ENCODE measurements at places on chromosomes 7 and 10.
A peak's percentile ranks its signal among the peaks of the same experiment; 100 is the strongest.

DNA sequence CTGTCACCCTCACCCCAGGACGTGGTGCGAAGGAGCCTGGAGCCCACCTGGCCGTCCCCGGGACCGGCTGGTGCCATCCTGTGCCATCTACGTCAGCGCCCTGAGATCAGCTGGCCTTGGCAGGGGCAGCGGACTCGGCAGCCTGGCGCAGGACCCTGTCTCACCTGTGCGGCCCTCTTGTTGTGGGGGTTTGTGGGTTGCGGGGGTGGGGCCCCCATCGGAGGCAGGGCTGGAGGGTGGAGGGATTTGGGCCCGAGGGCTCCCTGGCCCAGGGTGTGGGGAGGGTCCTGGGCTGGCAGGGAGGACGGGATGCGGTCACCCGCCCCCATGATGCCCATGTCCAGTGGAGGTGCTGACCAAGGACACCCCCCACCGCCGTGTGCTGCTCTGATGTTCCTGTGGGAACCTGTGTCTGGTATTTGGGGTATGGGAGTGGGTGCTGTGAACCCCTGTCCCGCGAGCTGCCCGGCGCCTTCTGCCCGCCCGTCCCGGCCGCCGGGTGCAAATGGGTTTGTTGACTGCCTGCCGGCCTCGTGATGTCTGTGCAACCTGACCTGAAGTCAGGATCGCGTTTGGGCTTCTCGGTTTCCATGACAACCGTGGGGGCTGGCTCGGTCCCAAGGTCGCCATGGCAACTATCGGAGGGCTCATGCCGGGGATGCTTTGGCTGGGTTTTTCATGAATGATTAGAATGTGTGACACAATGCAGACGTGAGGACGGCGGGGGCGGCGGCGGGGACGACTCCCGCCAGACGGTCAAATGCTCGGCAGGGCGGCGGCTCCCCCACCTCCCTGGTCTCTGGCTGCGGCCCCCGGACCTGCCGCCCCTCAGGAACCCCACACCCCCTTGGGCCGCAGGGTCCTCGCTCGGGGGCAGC is 7.3 kb downstream of the MAFK start:
- peak; percentile 87 for DNase-seq

DNA sequence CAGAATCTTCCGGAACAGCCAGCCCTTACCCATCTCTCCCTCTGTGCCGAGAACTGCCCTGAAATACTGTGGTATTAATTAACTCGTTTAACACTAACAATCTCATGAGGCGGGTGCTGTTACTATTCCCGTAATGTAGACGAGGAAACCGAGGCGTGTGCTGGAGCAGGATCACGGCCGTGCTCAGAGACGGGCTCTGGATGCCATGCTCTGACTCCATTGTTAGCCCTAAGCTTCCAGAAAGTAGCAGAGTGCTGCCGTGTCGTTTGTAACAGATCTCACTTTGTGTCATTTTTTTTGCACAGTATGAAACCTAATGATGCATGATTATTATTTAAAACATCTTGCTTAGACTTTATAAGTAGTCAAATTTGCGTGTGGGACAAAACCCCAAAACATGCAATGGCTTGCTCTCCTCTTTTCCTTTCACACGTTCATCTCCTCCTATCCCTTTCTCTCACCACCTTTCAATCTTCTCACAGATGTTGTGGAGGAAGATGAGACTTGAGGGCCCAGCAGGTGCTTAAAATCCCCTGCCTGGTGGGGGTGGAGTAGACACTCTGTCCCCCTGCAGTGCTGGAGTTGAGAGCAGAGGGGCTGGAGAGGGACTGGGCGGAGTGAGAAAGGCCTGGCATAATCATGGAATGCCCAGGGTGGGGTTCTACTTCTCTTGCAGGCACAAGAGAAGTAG is 482 bp upstream of the ACTR3C start:
- peak; percentile 18 for DNase-seq

GRCh38 chr7:156122752-156123354 is 310.6 kb upstream of the SHH start:
- no peak for DNase-seq

DNA sequence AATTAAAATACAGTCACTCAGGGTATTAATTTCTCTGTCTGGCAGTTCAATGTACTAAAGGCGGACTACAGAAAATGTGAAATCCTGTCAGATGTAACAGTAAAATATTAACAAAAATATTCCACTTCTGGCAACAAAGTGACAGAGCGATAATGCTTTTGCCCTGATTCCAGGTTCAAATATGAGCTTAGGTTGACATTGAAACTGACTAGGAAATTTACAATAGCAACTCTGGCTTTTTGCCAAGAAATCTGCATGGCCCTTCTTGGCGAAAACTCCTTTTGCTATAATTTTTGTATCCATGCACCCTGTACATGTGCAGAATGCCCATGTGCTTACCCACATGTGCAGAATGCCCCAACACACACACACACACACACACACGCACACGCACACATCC is 552.2 kb downstream of the MDFIC start:
- DNase-seq, result peak; percentile 4

GRCh38 chr7:91465595-91466061 is 201.4 kb downstream of the FZD1 start:
- DNase-seq, result peak; percentile 25

GRCh38 chr10:47423476-47423875 is 39.4 kb upstream of the ZNF488 start:
- DNase-seq, result no peak

GRCh38 chr7:149688836-149689235 is 84.6 kb downstream of the ZNF467 start:
- peak; percentile 57 for DNase-seq

- peak; percentile 24 for DNase-seq
These were observed 184.7 kb upstream of the GDF10 start for GRCh38 chr10:47115322-47115721.

DNA sequence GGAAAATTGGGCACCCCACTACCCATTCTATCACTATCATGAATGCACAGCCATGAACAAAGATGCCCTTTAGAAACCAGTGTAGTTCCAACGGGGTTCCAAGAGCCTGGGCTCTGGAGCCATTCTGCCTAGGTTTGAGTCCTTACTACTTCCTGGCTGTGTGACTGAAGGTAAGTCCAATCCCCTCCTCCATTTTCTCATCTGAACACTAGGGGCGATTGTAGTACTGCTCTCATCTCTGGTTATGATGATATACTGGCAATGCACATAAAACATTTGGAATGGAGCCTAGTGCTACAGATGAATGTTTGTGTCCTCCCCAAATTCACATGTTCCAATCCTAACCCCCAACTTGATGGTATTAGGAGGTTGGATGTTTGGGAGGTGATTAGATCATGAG is 28.1 kb upstream of the CDH23 start:
- DNase-seq, result no peak

- no peak for DNase-seq
These were observed 16.7 kb downstream of the WDR91 start for GRCh38 chr7:135194494-135195095.

GRCh38 chr10:115654961-115655360 is 561.8 kb downstream of the ATRNL1 start:
- DNase-seq, result no peak

GRCh38 chr10:89363729-89364442 is 14.0 kb upstream of the IFIT1B start:
- no peak for DNase-seq

DNA sequence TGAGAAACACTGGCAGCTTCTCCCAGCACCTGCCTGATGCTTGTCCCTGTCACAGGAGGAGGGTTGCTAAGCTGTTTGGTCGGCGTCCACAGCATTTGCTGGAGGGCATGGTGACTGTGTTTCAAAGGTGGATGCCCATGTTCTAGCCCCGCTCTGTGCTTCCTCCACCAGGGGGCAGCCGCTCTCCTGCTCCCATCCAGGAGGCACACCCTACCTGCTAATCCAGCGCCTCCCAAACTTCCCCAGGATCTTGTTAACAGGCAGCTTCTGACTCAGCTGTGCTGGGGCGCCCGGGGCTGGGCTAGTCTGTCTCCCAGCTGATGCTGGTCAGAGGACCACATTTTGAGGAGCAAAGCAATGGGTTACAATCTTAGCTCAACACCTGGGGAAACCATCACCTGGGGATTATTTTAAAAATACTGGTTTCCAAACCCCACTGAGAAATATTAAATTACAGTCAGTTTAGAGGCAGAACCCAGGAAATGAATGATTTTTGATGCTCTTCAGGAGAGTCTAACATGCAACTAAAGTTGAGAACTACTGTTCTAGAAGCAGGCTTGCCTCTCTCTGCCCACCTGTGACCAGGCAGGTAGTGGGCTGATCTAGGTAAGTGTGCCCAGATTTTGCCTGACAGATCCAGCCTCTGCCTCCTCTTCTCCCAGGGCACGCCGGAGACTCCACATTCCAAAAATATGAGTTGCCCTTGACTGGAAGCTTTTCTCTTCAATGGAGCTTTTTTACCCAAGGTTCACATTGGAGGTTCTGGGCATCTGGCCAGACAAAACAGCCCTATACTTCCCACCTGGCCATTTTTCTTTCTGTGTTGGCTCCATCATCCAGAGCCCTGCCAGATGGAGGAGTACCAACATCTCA is 92.7 kb upstream of the GPR26 start:
- DNase-seq, result no peak

DNA sequence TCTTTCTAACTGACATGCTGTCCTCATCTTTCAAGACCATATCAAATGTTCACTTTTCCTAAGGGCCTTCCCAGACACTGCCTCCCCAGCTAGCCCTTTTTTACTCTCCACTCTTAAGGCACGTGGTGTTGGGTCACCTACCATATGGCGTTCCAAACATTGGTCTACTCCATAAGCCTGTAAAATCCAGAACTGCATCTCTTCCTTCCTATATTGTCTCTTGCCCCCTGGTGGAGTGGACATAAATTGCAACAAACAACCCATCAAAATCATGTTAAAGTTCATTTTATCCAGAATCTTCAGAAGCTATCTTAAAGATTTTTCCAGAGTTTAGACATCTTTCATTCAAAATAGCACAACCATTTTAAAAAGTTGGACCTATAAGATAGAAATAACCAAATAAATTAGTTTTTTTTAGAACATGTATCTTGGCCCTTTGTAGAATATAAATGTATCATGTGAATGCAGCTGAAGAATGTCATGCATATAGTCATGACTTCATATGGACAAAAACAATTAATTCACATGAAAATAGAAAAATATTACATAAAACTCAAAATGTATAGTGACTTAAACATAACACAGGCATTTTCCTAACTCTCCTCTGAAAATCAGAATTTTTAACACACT is 180.6 kb upstream of the CHRM2 start:
- DNase-seq, result no peak

DNA sequence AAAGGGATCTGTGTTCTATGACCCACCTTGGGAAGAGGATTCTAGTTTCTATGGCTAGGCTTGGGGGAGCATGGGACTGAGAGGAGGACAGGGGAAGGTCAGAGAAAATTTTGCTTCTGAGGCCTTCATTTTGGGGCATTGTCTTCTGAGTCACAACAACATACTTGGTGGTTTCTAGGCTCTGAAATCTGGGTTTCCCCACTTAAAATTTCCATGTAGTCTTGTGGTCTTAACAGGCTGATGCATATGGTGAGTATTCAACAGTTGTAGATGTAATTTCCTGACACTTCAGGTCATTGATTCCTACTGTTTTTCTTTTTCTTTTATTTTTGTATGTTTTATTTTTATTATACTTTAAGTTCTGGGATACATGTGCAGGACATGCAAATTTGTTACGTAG is 88.5 kb downstream of the ANKRD7 start:
- no peak for DNase-seq

- no peak for DNase-seq
These were observed 15.2 kb upstream of the KNDC1 start for GRCh38 chr10:133144771-133145170.

DNA sequence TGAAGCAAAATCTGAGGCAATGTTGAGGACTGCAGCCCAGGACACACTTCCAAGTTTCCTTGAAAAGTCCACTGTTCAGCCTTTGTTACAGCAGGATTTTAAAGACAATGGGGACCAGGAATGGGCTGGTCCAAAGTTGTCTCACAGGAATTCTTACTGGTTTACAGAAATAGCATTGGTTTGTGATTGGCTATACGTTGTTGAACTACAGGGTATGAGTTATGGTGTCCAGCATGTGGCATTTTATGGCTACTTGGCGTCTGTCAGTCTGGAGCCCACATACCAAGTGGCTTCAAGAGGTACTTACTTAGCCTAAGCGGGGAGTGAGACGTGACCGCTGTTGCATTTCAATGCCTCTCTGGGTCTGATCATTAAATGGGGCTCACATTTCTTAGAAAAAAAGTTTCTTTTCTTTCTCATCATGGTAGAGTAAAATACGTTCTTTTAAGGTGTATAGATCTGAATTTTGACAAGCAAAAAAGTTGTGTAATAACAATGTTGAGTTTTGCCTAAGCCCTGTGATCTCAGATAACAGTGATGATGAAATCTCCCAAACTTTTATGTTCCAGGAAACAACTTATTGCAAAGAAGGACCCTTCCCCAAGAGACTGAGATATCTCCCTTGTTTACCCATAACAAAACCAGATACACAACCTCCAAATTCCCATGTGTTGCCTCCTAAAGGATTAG is 100.0 kb upstream of the TRIM24 start:
- no peak for DNase-seq

DNA sequence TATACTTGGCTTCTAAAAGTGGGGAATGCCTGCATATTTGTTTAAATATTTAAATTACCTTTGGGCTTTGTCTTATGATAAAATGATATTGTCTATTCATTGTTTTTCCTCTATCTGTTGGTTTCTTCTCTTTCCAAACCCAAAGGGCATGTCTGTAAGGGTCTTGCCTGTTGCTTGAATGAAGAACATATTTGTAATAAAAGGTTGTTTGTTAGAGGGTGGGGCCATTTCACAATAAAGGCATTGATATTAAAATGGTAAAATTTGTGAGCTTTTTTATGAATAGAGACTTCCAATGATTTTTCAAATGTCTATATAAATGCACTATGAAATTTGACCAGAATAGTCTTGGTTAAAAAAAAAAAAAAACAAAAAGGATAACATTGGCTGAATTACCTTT is 105.2 kb downstream of the DKK1 start:
- no peak for DNase-seq

GRCh38 chr10:45495438-45496152 is 121.6 kb downstream of the ALOX5 start:
- no peak for DNase-seq

GRCh38 chr7:44712012-44712411 is 36.6 kb upstream of the ZMIZ2 start:
- DNase-seq, result no peak

DNA sequence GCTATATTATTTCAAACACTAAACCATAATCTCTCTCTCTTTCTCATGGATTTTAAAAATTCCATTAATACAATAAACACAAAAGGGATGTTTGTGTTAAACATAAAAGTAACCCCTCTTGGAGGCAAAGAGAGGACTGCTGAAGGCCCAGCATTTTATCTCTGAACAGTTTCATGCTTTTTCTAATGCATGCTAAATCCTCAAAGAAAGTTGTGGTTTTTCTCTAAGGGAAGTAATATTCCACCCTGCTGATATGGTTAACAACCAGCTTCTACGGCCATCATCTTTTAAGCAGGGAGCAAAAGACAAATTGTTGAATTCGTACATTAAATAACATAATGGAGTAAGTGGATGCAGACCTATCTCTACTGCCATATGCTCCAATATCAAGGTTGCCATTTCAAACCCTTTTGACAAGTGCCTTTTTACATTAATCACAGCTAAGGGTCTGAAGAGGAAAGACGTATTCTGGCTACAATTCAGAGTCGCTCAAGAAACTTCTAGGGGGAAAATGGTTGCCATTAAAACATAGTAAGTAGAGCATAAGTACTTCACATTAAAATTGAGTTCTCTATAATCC is 103.1 kb downstream of the SLC25A13 start:
- no peak for DNase-seq

Measured in muscle of leg (tissue), 16 donors.